Stimulated activated CD8-positive, alpha-beta memory T cell treated with anti-CD3 and anti-CD28 coated beads, Interleukin-15, amount 100 ng/mL, for 24 hours (primary cell): ENCODE measurements at places on chromosomes 12 and 14.

DNA sequence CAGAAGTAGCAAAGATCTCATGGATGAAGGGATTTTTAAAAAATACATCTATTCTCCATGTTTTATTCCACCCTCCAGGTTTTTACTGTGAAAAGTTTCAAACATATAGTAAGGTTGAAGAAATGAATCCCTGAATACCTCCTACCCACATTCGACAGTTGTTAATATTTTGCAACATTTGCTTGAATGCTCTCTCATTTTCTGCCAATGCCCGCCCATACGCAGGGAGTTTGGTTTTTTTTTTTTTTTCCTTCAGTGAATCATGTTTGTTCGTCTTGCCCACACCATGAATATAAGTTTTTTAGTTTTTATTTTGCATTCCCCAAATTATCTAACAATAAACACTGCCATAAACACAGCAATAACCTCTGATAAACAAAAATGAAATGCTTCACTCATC is 82.9 kb downstream of the MAP1LC3B2 start:
- DNase-seq, result no peak

DNA sequence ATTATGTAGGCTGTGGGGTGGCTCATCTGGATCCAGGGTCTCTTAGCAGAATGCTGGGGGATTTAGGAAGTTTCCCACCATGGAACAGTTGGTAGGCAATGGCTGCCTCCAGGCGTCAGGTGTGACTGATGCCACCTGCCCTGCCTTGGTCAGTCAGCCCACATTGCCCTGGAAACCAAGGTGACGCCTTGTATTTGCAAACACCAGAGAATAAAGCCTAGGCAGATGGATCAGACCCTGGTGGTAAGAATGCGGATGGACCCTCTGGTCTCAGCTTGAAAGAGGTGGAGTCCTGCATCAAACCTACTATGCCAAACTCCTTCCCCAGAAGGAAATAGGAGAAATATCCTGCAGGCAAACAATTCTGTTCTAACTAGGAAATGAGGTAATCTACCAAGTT is 38.2 kb downstream of the NCKAP5L start:
- DNase-seq, result no peak

DNA sequence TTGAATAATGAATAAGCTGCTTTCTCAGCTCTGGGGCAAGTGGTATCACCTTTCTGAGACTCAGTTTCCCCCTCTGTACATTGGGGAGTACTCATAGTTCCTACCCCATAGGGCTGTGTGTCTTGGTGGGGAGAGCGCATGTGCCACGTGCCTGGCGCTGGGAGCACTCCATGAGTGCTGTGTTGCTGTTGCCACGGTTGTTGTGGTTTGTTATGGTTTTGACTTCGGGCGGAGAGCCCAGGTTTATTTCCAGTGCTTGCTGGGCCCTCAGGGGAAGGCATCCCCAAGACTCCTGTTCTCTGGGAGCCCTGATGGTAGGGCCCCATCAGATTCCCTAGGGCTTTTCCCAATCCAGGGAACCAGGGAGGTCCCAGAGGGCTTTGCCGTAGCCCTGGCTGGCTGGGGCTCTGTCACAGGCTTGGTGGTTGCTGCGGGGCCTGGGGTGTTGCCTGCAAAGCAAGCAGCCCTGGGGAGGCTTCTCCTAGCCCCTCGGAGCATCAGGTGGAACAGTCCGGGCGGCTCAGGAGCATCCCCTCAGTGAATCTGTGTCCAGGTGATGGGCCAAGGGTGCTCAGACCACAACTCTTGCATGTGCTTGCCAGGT is 18.6 kb downstream of the SH2B3 start:
- no peak for DNase-seq

GRCh38 chr12:130436741-130437501 is 99.2 kb downstream of the PIWIL1 start:
- no peak for DNase-seq

- DNase-seq, result no peak
Measured at GRCh38 chr14:79179985-79180384, 1009.8 kb downstream of the NRXN3 start.

- no peak for DNase-seq
Measured at GRCh38 chr12:18696971-18697602, 40.7 kb downstream of the PLCZ1 start.

DNA sequence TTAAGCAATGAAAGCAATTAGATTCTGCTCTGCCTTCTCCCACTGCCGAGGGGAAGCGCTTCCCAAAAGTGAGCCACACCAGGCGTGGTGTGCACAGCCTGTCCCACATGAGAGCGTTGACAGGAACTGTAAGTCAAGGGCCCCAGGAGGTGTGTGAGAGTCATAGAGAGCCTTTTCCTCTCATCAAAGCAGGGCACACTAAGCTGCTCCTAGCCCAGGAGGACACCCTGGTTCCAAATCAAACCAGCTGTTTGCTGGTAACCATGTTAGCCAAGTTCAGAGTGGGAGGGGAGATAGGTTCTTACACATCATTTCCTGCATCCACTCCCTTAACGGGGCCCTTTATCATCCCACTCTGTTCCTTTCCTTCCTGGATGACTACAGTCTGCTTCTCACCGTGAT is 98.3 kb downstream of the SPTSSA start:
- no peak for DNase-seq

DNA sequence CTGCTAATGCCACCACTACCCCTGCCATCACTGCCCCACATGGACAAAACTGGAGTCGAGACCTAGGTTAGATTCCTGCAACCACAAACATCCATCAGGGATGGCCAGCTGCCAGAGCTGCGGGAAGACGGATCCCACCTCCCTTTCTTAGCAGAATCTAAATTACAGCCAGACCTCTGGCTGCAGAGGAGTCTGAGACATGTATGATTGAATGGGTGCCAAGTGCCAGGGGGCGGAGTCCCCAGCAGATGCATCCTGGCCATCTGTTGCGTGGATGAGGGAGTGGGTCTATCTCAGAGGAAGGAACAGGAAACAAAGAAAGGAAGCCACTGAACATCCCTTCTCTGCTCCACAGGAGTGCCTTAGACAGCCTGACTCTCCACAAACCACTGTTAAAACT is 7.1 kb upstream of the OAS2 start:
- no peak for DNase-seq

GRCh38 chr12:127077262-127078045 is 1189.5 kb upstream of the TMEM132C start:
- DNase-seq, result no peak

GRCh38 chr12:132065609-132066344 is 78.3 kb downstream of the DDX51 start:
- DNase-seq, result no peak

- no peak for DNase-seq
Measured at GRCh38 chr14:35268946-35269345, 23.2 kb upstream of the PSMA6 start.

DNA sequence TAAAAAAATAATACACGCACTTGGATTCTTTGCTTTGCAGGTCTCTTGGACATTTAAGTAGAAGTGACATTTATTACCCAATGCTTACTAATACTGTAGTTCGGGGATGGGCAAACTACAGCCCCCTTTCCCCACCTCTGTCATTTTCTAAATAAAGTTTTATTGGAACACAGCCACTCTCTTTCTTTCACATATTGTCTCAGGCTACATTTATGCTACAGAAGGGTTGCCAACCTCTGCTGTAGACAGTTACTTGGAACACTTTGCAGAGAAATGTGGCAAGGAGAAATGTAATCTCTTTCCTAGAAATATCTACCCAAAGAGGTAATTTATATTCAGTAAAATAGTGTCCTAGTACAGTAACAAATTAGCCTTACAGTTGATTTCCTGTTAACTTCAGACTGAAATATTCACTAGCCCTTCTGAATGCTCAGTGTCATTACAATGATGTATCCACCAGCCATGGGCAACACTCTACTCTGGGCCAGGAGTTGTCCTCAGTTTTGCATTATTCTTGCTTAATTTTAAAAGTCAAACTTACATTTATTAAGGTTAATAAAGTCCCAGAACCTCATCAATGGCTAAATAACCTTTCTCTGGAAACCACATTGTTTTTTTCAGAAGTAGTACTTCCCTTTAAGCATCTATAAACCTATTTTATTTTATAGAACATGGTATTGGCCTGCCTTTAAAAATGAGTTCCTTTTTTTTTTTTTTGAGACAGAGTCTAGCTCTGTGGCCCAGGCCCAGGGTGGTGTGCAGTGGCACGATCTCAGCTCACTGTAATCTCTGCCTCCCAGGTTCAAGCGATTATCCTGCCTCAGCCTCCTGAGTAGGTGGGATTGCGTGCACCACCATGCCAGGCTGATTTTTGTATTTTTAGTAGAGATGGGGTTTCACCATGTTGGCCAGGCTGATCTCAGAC is 269.6 kb upstream of the AMIGO2 start:
- no peak for DNase-seq

- DNase-seq, result no peak
Measured at GRCh38 chr12:28024231-28024995, 51.9 kb upstream of the PTHLH start.

GRCh38 chr12:70258605-70259403 is 15.6 kb downstream of the CNOT2 start:
- no peak for DNase-seq

- DNase-seq, result no peak
Measured at GRCh38 chr12:57012600-57013465, 3.5 kb downstream of the TAC3 start.
